ENCODE measurements at places on chromosomes 11 and 22.

DNA sequence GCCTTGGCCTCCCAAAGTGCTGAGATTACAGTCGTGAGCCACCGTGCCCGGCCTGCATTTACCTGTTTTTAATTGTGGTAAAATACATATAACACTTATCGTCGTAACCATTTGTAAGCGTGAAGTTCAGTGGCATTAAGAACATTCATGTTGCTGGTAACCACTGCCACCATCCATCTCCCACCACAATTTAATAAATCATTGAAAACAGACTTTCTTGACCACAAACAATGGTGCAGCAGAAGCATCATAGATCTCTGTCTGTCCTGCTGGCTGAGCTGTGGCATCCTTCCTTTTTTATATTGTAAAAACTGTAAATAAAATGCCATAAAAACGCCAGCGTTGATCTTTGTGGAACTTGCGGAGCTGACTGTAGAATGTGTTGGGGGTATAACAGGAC, 24.3 kb downstream of the LRP5 start:
- DNase-seq, result no peak

DNA sequence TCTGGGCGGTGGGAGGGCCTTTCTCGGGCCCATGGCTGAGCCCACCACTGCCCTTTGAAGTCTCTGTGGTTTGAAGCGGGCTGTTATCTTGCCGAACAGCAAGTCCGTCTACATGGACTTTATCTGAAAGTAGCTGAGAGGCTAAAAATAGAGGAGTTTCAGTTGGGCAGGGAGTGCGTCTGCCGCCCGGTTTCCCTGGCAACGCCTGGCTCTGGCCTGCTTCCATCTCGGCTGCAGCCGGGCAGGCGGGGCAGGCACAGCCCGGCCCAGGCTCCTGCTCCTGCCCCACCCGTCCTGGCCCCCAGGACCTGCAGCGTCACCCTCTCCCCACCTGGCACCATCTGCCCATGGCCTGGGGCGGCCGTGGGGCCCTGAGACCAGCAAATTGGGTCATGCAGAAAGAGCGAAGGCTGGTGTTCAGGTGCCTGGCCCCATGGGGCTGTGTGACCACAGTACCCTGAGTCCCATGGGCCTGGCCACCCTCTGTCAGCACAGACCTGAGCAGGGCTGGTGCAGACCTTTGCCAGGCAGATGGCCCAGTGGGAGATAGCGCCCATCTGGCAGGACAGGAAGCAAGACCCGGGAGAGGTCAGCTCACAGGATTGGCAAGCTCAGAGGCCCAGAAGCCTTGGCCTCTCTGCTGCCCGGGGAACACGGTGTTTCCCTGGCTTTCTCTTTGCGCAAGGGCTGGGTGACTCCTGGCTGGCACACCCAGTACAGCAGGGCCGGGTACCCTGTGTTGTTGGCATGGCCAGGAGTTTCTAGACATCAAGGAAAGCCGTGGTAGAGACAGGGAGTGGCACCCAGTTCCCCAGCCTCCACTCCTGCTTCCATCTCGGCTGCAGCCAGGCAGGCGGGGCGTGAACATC, 79.1 kb upstream of the KCNQ1OT1 start:
- peak; percentile 91 for DNase-seq

- DNase-seq, result no peak
Measured at GRCh38 chr11:119144825-119145486, 3.9 kb upstream of the ABCG4 start.

DNA sequence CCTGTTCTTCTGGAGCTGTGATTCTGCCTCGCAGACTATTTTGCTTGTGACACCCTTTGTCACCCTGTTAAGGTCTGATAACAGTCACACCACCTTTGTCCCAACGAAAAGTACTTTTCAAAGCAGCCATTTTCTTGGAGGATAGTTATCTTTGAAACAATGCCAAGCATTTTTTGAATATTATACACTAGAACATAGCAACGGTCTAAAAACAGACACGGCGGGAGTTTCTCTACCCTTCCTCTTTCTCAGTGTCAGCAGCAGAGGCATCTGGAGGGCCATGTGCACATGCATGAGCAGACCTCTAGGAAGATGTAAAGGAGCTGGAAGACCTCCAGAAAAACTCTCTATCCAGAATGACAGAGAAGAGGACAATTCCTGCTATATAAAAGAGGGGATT, 86.5 kb downstream of the TRPC6 start:
- no peak for DNase-seq

GRCh38 chr11:3123305-3123704, 41.8 kb downstream of the OSBPL5 start:
- DNase-seq, result peak; percentile 20

DNA sequence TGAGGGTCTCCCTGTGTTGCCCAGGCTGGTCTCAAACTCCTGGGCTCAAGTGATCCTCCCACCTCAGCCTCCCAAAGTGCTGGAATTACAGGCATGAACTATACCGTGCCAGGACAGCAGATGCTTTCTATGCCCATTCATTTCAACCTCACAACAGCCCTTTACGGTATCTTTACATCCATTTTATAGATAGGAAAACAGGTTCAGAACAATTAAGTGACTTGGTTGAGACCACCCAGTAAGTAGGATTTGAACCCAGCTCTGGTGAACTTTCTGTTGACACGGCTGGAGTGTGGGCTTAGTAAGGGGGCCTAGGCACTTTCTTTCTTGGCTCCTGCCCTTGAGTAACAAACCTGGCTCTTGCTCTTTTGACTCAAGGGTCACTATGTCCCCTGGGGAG, 25.7 kb downstream of the TEF start:
- DNase-seq, result no peak

DNA sequence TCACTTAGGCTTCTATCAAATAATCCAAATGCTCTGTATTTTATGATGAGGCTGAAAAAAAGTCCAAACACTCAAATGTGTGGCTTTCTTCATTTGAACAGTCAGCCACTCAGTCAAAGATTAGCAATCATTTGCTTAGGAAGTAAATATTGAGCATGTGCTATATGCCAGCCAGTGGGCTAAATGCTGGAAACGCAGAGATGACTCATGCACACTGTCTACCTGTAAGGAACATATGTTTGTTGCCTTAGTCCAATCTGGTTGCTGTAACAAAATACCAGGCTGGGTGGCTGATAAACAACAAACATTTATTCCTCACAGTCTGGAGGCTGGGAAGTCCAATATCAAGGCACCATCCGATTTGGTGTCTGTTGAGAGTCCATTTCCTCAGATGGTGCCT, 617.3 kb downstream of the NTM start:
- DNase-seq, result no peak

DNA sequence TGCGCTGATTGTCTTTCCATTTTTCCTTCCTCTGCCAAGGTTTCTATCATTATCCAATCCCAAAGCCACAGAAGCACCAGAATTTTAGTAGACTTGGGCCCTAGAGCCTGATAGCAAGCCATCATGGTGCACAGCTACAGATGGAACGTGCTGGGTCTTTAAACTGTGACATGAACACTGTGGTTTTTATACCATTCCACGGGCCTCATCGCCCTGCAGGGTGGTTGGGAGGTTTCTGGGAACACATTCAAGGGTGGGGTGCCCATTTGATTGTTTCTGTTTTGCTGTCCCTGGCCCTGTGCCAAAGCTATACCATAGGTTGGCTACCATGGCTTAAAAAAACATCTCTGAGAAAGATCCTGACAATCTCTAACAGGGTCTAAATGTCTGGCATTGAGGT, 151.9 kb downstream of the CACNA1I start:
- DNase-seq, result no peak

DNA sequence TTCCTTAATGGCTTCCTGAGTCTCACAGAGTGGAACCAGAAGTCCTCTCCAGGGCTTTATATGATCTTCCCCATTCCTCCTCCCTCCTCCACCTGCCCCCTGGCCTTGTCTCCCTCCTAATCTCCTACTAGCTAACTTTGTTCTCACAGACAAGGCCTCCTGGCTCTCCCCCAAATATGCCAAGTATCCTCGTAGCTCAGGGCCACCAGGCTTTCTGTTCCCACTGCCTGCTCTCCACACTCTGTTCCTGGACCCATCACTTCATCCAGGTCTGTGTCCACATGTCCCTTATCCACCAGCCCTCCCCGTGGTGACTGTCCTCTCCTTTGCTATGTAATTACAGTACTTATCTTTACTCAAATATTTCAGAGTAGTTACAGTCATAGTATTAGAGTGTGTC, 23.2 kb upstream of the LMO1 start:
- DNase-seq, result no peak

GRCh38 chr11:69721745-69722144, 17.9 kb upstream of the FGF19 start:
- no peak for DNase-seq

DNA sequence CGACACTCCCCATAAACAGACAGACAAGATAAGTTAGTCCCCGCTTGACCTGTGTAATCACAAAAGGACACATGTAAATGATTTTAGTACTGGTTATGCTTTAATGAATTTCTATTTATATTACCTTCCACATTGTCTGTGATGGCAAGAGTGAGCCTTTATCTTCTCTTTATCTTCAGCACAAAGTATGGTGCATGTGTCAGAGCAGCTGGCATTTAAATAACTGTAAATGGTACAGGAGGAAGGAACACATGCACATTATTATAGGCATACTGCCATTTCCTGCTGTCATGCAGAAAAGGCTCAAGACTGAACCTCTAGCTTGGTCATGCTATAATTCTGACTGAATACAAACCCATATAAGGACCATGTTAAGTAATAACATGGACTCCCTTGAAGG, 1342.7 kb upstream of the TENM4 start:
- DNase-seq, result peak; percentile 28

- DNase-seq, result no peak
Measured at GRCh38 chr22:47190957-47191670, 428.7 kb downstream of the TBC1D22A start.

DNA sequence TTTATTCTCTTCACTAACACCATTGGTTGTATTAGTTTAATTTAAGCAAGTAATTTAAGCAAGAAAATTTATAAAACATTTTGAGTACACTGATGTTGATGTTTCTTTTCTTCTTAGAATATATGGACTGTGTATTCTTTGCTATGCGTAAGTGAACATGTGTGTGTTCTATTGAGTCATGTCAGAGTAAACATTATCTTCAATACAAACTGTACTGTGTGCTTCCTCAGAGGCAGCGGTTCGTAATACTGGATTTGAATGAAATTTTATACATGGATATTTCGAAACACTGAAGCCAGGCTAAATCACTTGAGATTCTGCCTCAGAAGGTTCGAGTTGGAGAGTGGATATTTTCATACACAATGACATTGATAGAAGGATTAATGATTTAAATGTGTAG, 452.6 kb downstream of the LUZP2 start:
- no peak for DNase-seq
